Airway epithelial cell (primary cell): ENCODE measurements at places on chromosomes 1 and 21. TPM values are rescaled to one million over a fixed set of nuclear protein-coding genes. Genes with fewer than 3 reads are reported as not detected.

Gene BEND5
- 0.07 and 1.8 TPM in 2 replicates for total RNA-seq

Gene ANKRD13C
- total RNA-seq = 7.6 and 10.7 TPM in 2 replicates

Gene RIPK4
- total RNA-seq = 41.0 and 44.5 TPM in 2 replicates

Gene OR14K1
- total RNA-seq = not detected in 2 replicates

Gene HUNK
- 0.07 TPM in 1 of 2 replicates, not detected in the other for total RNA-seq

Gene BSDC1
- total RNA-seq = 41.3 and 45.7 TPM in 2 replicates
